Activated CD4-positive, CD25-positive, alpha-beta regulatory T cell treated with anti-CD3 and anti-CD28 coated beads, Interleukin-2, amount 50 U/mL, for 24 hours (primary cell): ENCODE measurements at places on chromosomes 1 and 21.

DNA sequence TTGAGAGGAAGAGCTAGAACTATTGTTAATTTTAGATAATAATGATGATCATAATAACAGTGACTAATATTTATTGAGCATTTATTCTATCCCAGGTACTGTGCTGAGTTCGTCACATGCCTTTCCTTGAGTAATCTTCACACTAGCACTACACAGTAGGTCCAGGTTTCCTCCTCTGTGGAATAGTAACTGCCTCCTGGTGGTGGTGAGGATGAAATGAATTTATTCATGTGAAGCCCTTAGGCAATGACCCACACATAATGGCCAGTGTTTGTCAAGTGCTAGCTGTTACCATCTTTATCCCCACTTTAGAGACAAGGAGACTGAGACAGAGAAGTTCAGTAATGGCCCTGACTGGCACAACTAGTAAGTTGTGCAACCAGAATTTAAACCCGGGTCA, 5.9 kb downstream of the NIPAL3 start:
- no peak for ATAC-seq

GRCh38 chr1:159979257-159979656, 25.2 kb upstream of the SLAMF9 start:
- ATAC-seq, result no peak

DNA sequence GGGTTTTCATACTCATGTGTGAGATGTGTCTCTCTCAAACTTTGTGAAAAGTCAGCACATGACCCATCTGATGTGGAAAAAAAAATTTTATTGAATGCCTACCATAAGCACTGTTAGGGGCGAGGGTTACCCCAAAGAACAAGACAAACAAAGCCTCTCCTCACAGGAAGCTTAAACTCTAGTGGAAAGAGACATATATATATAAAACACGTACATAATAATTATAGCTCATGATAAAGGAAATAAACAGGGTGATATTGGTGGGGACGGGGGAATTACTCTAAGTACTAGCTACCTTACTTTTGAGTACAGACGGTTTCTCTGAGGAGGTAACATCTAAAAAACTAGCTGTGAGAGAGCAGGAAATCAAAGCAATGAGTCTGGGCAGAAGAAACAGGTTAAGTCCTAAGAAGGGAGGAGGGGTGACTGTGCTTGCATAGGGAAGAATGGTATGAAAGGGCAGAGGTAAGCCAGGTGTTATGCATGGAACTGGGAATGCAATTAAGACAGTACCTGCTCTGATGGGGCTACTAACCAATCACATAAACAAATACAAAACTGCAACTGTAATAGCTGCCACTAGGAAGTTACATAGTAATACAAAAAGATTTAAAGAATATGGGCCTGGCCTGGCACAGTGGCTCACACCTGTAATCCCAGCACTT, 4.5 kb downstream of the LIN9 start:
- ATAC-seq, result no peak

DNA sequence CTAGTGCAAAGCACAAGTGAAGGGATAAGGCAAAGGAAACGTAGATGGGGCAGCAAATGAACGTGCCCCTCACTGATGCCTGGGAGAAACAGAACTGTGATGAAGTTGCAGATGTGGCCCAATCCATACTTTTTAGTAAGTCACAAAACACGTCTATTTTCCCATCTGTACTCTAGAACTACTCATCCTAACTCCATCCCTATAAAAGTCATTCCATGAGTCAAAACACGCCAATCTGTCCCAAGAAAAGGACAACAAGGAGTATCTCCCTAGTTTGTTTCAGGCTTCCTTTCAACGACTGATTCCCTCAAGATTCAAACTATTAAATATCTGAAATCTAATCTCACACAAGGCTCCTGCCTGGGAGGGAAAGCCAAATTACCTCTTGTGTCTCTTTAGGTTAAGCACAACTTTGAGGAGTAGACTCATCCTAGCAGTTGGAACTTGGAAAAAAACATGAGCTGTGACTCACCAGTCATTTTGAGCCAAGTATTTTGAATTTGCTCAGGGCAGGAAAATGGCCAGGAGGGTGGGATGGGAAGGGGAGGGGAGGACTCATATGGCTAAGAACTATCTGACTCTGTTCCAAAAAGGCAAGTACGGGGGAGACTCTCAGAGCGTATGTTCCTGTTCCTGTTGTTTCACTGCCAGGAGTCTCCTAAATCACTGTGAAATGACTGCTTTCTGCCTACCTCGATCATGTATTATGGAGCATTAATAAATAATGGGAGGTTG, 214.5 kb upstream of the CAMK1G start:
- ATAC-seq, result no peak

- ATAC-seq, result no peak
These were observed 8.4 kb downstream of the RPS6KA1 start for GRCh38 chr1:26537951-26538352.

- no peak for ATAC-seq
These were observed 38.7 kb downstream of the ELF3 start for GRCh38 chr1:202049129-202049528.

- ATAC-seq, result no peak
These were observed 180.2 kb downstream of the KIF26B start for GRCh38 chr1:245334827-245335490.

DNA sequence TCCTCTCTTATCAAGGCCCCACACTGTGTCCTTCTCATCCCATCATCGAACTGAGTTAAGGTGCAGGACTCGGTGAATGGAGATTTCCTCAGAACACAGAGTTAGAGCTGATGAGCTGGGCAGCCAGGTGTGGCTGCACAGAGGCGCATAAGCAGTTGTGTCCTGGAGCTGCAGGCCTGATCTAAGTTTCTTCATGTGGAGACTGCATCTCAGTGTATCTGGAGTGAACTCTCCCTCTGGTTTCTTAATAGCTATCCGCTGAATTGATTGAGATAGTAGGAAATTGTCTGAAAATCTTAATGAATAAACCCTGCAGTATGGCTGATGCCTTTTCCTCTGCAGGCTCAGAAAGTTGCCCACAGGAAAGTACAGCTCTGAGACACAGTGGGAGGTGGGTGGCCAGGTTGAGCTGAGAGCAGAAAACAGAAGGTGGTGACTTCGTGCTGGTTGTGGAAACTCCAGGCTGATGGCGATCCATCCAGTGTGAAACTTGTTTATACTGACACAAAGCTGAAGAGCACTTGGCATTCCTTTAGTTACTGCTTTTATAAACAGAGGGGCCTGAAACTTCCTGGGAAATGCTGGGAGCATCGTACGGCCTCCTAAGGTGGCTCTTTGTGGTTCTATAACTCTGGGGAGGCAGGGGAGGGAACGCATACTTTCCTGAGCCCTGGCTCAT, 67.4 kb upstream of the F3 start:
- ATAC-seq, result no peak

DNA sequence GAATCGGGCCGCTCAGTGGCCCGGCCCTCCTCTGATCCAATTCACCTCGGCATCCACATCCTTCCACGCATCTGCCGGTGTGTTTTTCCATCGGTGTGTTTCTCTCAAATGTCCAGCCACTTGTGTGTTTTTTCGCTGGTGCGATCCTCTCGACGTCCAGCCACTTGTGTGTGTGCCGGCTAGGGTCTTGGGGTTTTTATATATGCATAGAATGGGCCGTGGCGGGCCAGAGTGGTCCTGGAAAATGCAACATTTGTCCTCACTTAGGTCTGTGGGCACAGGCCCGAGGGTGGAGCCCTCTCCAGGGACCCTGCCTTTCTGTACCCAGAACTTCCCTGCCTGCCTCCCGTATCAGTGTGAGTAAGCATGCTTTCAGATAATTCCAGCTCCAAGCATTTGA, 1106.4 kb downstream of the AMY1C start:
- ATAC-seq, result no peak

GRCh38 chr1:114470681-114471080, 40.3 kb downstream of the TRIM33 start:
- no peak for ATAC-seq

DNA sequence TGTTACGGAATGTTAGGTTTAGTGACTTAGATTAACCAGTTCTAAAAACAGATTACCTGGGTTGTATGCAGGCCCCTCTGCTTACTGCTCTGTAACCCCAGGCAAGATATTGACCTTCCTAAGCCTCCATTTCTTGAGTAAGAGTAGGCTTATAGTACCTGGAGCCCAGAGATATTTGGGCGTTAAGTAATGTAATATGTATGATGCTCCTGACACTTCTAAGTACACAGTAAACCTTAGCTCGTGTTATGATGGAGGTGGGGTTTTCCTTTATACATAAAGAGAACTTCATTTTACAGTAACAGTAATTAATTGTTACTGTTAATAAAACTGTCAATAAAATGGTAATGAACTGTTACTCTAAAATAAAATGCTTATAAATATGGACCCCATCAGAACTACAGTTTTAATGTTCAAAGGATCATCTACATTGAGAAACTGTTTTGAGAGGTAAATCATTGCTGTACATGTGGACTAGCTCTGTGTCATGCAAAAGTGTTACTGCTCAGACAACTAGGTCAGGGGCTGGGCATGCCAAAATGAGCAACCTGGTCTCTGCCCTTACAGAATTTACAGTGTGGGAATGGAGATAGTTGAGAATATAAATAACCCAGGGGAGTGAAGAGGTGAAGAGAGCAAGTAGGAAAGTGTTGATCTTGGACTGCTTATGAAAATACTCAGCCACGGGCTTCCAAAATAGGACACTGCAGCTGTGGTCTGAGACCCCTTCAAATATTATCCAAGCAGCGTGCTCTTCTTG, 26.6 kb downstream of the LRRC8C start:
- ATAC-seq, result peak; percentile 61

- ATAC-seq, result no peak
These were observed 109.1 kb downstream of the APP start for GRCh38 chr21:26061437-26061836.
